ENCODE measurements at places on chromosomes 12 and 14.

- no peak for DNase-seq
Observed at GRCh38 chr14:32050878-32051277, 26.2 kb upstream of the ARHGAP5 start.

DNA sequence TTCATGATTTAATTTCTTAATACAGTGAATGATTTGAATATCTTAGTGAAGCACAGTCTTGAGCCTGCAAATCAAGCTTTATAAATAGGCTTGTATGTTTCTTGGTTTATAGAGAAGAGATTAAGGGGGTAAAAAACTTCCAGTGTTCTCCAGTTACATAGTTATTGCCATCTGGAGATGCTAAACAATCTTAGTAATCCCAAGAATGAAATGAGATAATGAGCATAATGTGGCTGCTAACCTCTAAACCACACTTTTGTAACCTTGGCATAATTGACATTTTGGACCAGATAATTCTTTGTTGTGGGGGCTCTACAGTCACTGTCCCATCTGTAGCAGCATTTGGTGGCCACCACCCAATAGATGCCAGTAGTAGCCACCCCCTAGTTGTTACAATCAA lies 316.8 kb downstream of the CCDC91 start:
- DNase-seq, result no peak

DNA sequence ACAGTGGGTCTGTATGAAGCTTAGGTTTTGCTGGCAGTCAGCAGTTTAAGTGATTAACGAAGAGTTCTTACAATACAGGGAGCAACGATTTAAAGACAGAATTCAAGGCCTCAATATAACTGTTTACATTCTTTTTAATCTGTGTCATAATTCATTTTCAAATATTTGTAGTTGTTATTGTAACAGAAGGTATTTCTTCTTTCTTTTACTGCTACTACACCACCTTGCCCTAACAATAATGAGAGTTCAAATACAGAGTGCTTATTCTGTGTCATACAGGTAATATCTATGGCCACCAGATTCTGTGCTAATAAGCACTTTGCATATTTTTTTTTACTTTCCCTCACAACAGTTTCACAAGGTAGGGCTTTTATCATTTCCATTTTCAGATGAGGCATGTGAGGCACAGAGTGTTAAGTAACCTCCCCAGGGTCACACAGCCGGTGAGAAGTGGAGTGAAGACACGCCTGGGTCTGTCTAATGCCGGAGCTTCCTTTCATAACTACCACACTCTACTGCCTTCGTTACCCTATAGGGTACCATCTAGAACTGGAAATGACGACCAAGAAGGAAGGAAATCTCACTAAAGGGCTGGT lies 81.9 kb downstream of the PELI2 start:
- DNase-seq, result no peak

DNA sequence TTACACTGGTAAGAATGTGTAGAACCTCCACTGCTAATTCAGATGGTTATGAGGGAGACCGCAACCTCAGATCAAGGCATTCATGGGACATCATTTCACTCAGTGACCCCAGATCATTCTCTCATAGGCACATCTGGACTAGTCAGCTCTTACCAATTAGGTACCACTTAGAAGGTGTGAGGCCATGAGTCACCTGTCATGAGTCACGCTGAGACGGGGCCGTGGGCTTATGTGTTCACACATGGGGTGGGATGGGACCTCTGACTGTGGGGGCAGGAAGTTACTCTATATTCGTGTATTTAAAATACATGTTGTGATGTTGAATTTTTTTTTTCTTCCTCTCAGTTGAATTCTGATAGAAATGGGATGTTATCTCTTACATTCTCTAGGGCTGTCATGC lies 55.9 kb downstream of the CCDC92 start:
- no peak for DNase-seq

- DNase-seq, result no peak
Observed at GRCh38 chr12:80157645-80158044, 58.3 kb downstream of the OTOGL start.

DNA sequence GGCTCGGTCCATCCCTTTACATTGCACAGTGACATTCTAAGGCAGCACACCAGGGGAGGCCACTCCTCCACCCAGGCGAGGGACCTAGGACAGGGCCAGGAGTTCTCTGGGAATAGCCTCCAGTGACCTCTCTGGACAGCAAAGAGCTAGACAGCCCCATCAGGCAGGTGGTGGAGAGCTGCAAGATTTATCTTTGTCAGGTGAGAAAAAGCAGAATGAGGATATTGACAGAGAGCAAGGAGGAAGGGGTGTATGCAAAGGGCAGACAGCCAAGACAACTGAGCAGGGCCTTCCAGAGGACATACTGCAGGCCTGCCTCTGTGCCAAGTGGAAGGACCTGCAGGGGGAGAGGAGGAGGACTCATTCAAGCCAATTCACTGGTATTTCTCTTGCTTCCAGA lies 112.4 kb upstream of the MAX start:
- no peak for DNase-seq

- no peak for DNase-seq
Observed at GRCh38 chr12:62604373-62604772, 137.7 kb downstream of the MON2 start.

Data from germinal center (tissue), 1 donor.